ENCODE measurements at places on chromosomes 7 and 10.

DNA sequence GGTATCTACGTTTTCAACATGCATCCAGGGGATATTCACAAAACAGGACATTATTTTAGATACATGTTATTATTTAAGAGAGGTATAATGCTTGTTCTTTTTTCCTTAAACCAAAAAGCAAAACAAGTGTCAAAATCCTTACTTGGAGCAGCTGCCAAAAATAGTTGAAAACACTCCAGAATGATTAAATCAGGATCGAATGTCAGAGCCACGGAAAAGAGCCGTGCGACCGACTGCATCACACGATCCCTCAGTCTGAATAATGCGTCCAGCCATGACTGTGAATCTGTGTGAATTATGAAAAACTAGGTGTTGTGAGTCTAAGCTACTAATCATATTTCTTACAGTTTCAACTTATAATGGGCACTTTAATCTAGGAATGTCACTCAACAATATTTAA is 126.0 kb downstream of the PARD3 start:
- no peak for DNase-seq

- DNase-seq: no peak
Measured at GRCh38 chr10:13990392-13990805, 340.3 kb downstream of the FRMD4A start.

- DNase-seq: no peak
Measured at GRCh38 chr10:133460208-133460769, 6.5 kb downstream of the SCART1 start.

GRCh38 chr10:133530506-133530905 is 3.3 kb downstream of the CYP2E1 start:
- no peak for DNase-seq
